ENCODE measurements at places on chromosomes 1 and 21.

GRCh38 chr1:16324456-16324890, 27.8 kb downstream of the FBXO42 start:
- no peak for DNase-seq

DNA sequence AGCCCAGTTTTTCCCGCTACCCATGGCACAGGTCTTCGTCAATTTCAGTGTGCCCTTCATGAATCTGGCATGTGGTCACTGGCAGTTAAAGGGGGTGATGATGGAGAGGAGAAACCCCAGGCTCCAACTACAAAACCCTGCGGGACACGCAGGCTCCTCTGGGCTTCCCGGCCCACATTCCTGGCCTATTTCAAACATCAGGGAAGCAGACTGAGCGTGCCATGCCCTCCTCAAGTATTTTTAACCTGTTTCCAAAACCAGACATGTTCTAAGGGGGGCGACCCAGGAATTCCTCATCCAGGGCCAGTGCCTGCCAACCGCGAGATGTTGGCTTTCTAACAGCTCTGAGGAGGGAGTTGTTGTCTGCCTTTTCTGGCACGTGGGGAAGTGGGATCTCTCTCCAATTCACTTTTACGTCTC, 85.1 kb downstream of the CAPZB start:
- no peak for DNase-seq

DNA sequence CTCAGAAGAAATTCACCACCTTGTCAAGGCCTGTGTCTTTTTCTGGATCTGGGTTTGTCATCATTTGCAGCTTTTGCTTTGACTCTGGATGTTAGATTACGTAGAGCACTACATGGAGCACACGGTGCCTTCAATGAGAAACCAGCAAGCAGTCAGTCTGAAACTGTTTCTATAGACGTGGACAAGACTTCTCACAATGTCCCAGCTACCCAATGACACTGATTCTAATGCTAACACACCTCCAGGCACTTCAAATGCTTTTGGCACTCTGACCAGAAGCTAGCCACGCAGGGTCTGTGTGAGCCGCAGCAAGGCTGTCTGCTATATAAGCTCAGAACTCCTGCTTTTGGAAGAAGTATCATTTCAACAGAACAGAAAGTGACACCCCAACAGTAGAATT, 38.2 kb downstream of the ITPKB start:
- no peak for DNase-seq

GRCh38 chr1:217052196-217052595, 329.0 kb upstream of the ESRRG start:
- DNase-seq: no peak

DNA sequence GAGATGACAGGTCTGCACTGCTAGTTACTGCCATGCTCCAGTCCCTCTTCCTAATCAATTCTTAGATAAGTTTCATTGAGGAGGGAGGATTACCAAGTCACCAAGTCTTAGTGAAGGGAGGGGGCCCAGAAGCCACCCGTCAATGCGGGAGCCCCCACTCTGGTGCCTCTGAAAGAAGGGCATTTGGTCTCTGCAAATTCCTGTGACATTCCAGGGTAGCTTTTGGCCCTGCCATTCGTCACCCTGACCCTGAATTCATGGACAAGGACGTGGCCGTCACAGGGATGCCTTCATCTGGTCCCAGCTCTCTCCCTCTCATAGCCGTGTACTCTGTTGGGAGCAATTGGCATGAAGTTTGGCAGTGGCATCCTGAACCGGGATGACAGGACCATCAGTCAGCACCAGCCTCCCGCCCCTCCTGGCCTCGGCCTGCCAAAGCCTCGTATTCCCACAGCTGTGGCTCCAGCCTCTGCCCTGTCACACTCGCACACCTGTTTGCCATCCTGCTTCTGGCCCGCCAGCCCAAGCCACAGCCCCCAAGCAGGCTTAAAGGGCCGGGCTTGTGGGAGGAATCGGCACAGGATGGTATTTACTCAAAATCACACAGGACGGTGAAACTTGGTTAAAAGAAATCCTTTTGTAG, 150.7 kb downstream of the CLIC6 start:
- no peak for DNase-seq

DNA sequence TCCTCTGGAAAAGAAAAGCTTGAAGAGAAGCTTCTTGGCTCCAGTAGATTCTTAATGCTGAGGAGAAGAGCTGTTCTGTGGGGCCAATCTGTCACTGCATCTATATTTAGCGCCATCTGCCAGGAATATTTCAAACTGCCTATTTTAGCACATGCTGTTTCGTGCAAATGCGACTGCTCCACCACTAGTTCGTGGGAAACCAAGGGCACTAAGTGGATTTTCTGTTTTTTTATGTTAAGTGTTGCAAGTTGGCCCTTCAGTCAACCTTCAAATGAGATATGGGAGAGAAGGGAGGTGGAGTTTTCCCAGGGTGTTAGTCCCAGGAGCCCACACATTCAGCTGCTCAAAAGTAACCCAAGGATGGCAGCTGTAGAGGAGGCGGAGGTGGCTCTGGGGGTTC, 91.9 kb downstream of the TSEN15 start:
- DNase-seq: no peak

DNA sequence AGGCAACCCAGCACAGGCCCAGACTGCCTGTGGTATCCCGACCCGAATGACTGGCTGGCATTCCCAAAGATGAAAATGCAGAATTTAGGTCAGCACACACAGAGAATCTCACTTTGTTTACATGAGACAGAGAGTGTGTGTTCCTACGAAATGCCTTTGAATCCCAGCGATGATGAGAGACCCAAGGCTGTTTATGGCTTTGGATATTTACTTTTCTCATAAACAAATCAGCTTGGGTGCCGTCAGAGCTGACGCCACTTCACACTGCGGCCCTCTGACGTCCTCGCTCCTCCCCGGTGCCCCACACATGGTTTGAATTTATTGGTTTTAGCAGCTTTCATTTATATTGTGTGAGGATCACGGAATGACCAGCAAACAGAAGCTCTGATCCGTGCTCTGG, 18.7 kb downstream of the TRABD2B start:
- DNase-seq: no peak

DNA sequence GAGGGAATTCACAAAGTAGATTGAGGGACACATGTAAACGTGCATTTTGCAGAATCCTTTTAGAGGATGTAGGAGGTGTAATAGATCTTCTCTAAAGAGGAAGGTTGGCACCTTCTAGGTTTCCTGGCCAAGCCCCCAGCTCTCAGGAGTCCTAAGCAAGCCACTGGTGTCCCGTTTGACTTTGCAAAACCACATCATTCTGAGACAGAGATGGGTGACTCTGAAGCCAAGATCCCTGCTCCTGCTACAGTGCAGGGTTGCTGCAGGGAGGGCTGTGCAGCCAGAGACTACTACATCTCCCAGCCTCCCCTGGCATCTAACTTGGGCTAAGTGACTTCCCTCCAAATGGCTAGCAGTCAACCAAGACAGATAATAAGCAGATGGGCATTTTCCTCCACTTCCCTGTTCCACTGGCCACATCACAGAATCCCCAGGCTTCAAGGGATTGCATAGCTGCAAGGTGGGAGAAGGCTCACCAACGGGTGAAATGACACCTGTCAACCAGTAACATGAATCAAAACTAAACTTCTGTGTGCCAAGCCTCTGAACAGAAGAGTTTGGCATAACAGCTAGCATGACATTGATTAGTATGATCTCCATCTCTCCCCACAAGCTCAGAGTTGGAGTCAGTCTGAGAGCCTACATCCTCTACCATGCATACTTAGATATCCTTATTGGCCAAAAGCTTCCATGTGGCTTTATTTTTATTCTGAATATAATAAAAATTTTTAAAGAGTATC, 129.6 kb upstream of the COA6 start:
- DNase-seq: no peak

DNA sequence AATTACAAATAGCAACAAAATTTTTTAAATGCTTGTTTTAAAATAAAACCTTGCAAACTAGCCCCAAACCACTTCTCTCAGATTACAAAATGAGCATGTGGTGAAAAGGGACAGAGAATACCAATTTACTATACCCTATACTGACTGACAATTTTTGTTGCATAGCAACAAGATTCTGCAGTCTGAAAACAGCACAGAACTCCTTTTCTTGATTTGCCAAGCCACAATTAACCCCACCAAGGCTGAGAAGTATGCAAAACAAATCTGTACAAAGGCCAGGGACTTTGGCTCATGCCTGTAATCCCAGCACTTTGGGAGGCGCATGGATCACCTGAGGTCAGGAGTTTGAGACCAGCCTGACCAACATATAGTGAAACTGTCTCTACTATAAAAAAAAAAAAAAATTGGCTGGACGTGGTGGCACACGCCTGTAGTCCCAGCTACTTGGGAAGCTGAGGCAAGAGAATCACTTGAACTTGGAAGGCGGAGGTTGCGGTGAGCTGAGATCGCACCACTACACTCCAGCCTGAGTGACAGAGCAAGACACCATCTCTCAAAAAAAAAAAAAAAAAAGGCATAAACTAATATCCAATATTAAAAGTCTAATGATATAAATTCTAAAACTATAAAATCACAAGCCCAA, 21.8 kb downstream of the ENAH start:
- DNase-seq: no peak

GRCh38 chr1:63063367-63063766, 259.0 kb upstream of the FOXD3 start:
- no peak for DNase-seq

- DNase-seq: no peak
These were observed 3.6 kb upstream of the AHCYL1 start for GRCh38 chr1:109981004-109981335.

- DNase-seq: no peak
These were observed 69.4 kb downstream of the SPATA6 start for GRCh38 chr1:48402599-48402998.

GRCh38 chr21:45747802-45748445, 104.4 kb downstream of the PCBP3 start:
- no peak for DNase-seq

- no peak for DNase-seq
These were observed 27.2 kb downstream of the GORAB start for GRCh38 chr1:170559166-170559565.

DNA sequence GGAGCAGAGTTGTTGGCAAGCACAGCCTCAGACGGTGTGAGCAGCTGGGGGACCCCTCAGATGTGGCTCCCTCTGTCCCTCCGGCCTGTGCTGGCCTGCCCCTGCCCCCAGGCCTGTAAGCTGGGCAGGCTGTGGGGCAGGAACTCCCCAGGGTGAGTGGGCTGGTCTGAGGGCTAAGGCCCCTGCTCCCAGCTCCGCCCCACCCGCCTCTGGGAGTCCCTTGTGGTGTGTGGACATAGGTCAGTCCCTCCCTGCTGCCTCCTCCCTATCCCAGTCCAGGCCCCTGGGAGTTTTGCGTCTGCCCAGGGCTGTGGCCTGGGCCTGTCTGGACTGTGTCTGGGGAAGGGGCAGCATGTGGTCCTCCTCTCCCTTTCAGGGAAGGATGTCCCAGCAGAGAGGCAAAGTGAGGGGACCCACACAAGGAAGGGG, 3.6 kb upstream of the VWA1 start:
- no peak for DNase-seq

- DNase-seq: no peak
These were observed 24.8 kb downstream of the GBP7 start for GRCh38 chr1:89151047-89151446.

DNA sequence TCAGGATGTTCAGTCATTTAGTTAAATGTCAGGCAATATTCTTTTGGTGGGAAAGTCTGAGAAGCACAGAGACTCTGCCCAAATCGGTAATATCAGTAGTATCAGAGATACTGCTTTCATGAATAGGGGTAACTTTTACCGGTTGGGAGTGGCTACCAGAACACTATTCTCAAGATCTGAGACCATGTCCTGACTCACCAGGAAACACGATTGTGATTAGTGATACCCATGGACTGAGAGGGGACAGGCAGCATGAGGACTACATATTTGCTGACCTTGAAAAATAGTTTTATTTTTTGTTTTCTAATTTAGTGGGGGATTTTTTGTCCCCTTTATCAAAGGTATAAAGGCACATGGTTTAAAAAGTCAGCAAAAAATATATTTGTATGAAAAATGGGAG, 76.0 kb upstream of the NEK2 start:
- DNase-seq: no peak

DNA sequence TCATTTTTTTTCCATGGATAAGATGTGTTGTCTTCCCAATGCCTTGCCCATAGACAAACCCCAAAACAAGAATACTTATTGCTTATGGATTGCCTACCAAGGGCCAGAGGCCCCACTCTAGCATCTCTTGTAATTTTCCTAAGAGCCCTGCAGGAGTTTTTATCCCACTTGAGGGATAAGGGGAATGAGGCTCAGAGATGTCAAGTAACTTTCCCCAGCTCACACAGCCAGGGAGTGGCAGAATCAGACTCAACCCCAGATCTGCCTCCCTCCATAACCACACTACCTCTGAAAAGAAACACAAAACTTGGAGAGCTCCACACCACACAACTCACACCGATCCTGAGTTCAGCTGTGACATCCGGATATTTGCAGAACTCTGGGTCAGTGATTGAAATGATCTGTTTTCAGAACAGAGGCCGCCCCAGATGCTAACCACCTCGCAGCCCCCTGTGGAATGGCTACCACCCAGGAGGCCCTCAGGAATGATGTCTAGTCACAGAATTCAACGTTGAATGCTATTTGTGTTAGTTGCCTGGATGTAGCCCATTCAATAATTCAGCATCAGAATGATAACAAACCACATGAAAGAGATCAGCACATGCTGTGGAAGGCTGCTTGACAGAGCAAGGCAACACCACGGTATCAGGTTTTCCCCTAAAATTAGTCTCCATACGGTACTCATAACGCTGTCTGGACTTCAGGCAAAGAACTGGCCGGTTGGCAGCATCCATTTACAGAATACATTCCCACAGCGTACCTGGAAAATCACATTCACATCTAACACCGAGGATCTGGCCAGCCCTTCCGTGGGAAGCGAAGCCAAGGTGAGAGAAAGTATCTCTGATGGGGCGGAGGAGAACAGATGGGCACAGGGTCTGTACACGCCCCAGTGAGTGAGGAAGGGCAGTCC, 231.9 kb downstream of the TOMM20 start:
- DNase-seq: no peak

DNA sequence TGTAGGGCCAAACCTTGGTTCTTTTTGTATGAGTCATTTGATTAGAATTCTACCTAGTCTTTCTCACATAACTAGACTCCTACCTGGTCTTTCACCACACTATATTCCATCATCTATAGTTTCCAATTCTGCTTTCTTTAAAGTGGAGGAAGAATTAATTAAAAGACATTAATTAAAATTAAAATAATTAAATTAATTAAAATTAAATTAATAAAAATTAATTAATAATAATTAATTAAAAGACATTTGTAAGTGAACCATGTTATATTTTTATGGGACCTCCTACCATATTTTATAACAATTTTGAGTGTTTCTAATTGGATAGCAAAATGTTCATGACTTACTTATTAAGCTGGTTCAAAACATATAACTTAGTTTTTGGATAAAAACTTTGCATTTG, 77.4 kb downstream of the CCDC18 start:
- no peak for DNase-seq

Measured in NCI-H1930 (cell line).